ENCODE measurements at places on chromosomes 3 and 15.
A peak's percentile ranks its signal among the peaks of the same experiment; 100 is the strongest.

DNA sequence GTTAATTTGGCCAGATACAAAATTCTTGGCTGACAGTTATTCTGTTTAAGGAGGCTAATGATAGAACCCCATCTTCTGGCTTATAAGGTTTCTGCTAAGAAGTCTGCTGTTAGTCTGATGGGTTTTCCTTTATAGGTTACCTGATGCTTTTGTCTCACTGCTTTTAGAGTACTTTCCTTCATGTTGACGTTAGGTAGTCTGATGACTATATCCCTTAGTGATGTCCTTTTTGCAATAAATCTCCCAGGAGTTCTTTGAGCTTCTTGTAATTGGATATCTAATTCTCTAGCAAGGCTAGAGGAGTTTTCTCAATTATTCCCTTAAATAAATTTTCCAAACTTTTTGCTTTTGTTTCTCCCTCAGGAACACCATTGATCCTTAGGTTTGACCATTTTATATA, 114.1 kb upstream of the CDIN1 start:
- no peak for DNase-seq

DNA sequence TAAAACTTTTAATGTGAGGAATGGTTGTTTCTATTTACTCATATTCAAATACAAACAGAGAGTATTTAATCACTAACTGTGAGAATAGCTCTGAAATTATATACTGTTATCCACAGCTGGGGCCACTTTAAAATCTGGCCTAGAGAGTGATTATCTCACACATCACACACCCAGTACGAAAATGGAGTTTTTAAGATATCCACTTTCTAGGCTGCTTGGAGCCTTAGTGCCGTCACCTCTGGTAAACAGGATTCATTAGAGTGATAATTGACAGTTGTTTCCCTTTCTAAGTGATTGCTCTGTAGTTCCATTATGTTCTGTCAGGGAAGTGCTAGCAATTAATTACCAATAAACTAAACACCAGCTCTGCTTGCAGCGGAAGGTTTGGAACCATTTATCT, 942.4 kb downstream of the FHIT start:
- DNase-seq: peak; percentile 33

DNA sequence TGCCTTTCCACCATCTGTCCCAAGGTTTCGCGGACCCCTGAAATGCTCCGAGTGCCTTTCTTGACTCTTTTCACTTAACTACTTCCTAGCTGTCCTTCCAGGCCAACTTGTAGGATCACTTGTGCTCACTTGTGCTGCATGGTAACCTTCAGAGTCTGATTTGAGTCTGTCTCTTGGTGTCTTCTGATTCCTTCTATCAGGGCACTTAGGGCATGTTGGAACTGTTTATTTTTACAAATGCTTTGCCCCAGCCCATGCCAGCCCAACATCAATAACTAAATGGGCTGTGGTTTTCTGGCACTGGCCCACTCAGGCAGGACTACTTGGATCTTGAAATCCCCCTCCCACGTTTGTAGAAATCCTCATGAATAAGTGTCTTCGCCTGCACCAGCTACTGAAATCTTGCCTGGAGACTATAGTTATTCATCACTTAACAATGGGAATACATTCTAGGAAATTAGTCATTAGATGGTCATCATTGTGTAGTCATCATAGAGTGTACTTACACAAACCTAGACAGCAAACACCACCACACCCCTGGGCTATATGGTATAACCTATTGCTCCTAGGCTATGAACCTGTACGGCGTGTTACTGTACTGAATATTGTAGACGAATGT, 123.1 kb upstream of the STRIT1 start:
- DNase-seq: no peak

DNA sequence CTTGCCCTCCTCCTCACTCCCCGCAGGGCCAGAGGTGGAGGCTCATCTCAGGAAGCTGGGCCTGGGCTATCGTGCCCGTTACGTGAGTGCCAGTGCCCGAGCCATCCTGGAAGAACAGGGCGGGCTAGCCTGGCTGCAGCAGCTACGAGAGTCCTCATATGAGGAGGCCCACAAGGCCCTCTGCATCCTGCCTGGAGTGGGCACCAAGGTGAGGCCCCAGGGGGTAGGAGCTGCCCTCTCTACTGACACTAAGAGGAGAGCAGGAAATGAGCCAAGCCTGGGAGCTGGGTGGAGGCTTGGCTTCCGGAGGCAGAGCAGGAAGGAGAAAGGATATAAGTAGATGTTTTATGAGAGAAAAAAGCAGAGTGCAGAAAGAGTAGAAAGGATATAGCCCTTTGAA, 4.9 kb downstream of the OGG1 start:
- no peak for DNase-seq

GRCh38 chr3:102299125-102299877, 135.5 kb upstream of the ZPLD1 start:
- no peak for DNase-seq

DNA sequence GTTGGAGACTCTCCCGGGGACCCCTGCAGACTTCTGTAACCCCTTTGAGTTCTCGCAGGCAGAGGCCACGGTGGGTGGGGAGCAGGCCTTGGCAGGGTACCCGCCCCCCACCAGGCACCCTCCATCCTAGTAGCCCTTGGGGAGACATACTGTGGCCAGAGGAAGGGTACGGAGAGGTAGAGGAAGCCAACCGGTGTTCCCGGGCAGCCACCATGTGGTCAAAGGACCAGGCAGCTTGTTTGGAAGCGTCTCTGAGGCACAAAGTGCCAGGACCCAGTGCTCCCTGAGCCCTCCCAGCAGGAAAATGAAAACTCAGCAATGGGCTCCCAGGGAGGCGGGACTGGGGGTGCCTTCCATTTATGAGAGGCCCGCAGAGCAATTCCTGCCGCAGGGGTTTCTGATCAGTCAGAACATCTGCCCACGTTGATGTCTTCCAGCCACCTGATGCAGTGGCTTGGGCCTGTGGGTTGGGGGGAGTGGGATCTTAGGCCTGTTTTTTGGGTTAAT, 53.0 kb upstream of the CGNL1 start:
- DNase-seq: no peak

- DNase-seq: no peak
Observed at GRCh38 chr15:67784856-67785430, 40.4 kb upstream of the SKOR1 start.

DNA sequence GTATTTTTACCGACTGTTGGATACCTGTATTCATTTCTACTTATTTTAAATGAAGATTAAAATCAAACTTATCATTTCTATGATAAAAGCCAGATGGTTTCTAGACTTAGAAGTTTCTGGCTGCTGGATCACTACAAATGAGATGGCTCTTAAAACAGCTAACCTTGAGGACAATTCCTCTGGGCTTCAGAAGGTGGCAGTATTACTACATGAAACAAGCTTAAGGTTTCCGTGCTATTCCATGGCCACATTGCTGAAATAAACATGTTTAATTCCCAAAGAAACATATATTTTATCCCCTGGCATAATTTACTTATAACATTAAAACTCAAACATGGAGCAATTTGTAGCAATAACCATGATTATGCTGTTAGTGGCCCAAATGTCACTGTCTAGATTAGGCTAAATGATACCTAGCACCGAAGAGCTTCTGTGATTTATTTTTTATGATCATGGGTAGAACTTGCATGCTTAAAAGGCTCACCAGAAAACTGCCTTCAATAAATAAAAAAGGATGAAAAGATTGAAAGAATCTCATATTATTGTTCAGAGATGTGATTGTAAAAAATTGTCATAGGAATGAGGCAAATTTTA, 204.0 kb upstream of the NANOGP8 start:
- DNase-seq: peak; percentile 69

GRCh38 chr3:183488343-183488742, 59.9 kb upstream of the MCF2L2 start:
- no peak for DNase-seq

DNA sequence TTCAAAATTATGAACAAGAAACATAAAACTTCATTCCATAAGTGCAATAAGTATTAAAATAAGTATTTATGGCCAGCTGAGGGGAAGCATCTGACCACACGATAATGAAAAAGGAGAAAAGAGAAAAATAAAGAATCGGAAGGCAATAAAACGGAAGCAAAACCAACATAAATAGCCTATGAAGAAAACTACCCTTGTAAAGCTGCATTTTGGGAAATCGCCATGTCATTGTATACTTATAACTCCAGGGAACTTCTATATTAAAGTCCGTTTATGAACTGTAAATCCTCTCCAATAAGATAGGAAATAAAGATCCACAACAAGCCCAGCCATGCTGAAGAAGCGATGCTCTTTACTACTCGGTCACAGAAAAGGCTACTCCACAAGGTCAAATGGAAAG, 47.7 kb downstream of the MORC1 start:
- no peak for DNase-seq

DNA sequence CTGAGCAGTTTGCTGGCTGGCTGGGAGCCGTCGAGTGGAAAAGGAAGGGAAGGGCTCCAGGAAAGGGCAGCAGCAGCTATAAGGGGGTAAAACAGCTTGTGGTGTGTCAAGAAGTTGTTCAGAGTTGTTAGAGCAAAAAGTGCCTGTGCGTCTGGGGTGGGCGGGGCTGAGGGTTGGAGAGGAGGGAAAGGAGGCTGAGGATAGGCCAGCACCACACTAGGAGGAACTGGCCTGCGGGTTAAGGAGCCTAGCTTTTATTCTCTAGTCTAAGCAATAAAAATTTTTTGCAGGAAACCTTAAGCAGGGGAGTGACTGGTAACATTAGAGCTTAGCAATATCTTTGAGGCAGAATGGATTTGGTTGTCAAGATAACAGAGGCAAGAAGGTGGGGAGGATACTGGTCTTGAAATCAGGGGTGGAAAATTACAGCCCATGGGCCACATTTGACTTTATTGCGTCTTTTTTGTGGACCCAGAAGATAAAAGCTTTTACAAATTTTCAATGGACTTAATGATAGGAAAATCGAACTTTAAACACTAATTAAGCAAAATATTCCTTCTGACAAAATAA, 134.5 kb upstream of the AADACL2 start:
- no peak for DNase-seq

GRCh38 chr3:158802409-158803268, 785 bp downstream of the MFSD1 start:
- DNase-seq: no peak

GRCh38 chr15:61831505-61831921, 228.7 kb downstream of the VPS13C start:
- no peak for DNase-seq

GRCh38 chr15:49314716-49315115, 108.3 kb upstream of the FGF7 start:
- no peak for DNase-seq

DNA sequence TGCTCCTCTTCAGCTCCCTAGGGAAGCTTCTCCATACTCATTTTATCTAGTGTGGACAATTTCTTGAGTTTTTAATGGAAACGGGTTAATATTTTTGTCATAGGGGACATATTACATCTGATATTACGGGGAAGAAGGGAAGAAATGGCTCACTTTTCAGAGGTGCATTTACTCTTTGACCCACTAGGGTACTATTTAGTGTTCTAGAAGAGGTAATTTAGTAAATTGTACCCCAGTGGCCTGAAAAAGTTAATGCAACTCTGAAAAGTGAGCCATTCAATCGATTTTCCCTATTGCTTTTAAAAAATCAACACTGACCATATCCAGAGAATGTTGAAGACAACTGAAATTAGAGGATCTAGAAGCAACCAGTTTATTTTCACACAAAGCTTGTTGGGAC, 71.2 kb downstream of the MAP2K5 start:
- DNase-seq: no peak

GRCh38 chr3:106457281-106458180, 588.7 kb upstream of the CBLB start:
- DNase-seq: no peak

- DNase-seq: peak; percentile 91
Observed at GRCh38 chr3:46663591-46664135, 29.8 kb downstream of the ALS2CL start.

DNA sequence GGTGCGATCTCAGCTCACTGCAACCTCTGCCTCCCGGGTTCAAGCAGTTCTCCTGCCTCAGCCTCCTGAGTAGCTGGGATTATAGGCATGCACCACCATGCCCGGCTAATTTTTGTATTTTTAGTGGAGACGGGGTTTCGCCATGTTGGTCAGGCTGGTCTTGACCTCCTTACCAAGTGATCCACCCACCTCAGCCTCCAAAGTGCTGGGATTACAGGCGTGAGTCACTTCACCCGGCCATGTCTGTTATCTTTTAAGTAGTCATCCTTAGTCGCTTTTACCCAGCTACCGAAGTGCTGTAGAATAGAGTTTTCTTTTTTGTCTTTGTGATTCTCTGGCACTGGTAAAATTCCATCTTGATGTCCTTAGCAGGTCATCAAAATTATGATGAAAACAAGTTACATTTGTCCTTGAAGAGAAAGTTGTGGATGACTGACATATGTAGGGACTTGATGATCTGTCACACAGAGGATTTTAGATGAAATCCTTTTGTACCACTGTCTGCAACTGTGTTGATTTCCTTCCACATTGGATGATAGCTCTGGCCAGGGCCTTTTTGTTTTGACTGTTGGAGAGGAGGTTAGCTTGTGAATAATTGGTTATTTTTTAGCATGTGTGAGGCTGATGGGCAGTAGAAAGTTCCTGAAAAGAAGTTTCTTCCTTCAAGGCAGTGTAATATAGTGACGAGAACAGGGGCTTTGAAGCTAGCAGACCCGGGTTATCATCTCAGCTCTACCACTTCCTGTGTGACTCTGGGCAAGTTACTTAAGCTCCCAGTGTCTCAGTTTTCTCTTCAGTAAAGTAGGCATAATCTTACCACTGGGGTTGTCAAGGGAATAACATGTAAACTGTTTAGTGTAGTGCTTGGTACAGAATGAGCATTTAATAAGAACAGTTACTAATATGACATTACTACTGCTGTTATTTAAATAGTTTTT, 18.8 kb downstream of the ATG7 start:
- DNase-seq: no peak

DNA sequence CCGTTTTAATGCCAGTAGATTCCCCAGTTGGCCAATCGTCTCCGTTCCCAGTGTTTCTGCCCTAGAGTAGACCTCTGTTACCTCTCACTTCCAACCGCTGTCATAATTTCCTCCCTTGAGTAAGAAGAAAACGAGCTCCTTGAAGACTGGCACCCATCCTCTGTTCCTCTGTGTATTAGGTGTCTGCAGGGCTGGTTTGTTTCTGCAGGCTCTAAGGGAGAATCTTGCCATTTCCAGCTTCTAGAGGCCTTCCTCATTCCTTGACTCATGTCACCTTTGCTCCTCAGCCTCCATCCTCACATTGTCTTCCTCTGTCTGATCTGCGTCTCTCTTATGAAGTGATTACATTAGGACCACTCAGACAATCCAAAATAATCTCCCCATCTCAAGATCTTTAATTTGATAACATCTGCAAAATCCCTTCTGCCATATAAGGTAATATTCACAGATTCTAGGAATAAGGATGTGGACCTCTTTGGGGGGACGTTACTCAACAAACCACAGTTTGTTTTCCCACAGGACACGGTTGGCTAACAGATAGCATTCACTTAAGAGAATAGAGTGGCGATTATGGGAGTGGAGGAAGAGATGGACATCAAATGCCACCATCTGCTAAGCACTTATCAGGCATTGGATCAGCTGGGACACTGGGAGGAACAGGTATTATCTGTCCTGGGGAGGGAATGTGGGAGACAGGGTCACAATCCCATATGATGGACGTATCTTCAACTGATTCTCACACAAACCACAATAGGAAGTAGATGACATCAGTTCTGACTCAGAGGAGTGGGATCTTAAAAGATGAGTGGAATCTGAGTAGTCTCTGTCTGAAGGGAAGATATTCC, 17.1 kb downstream of the ARHGAP31 start:
- DNase-seq: no peak

- no peak for DNase-seq
Observed at GRCh38 chr3:65484964-65485363, 553.8 kb downstream of the MAGI1 start.

All from NCI-H2081 (cell line).